ENCODE measurements at places on chromosomes 11 and 22.
A peak's percentile ranks its signal among the peaks of the same experiment; 100 is the strongest.

GRCh38 chr11:45285250-45285828 lies 802 bp downstream of the SYT13 start:
- DNase-seq: no peak

GRCh38 chr11:112963368-112963955 lies 2.2 kb downstream of the NCAM1 start:
- DNase-seq: no peak

DNA sequence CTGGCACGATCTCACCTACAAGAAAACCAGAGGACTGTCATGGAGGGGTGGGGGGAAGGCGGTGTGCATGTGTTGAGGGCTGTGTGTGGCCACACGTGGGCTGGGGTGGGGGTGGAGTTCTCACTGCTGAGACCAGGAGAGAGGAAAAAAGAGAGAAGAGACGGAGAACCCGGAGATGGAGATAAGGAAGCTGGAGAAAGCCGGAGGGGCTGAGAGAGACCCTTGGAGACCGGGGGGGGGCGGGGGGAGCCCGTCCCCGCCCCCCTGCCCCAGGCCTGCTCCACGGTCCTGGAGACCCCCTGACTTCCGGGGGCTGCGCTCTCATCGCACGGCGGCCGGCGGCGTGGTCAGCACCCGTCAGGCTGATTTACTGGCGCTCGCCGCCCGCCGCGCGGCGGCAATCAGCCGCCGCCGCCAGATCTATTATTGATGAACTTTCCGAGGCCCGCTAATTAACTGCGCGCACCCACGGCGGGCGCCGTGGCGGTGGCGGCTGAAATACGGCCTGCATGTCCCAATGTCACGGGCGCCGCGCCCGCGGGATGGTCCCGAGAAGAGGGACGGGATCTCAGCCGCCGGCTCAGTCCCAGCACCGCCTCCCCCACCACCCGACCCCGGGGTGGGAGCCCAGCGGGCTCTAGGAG lies 187.4 kb downstream of the MN1 start:
- no peak for DNase-seq

- no peak for DNase-seq
Measured at GRCh38 chr11:10600570-10601248, 32.2 kb upstream of the LYVE1 start.

- no peak for DNase-seq
Measured at GRCh38 chr11:67997475-67997921, 6.4 kb downstream of the UNC93B1 start.

DNA sequence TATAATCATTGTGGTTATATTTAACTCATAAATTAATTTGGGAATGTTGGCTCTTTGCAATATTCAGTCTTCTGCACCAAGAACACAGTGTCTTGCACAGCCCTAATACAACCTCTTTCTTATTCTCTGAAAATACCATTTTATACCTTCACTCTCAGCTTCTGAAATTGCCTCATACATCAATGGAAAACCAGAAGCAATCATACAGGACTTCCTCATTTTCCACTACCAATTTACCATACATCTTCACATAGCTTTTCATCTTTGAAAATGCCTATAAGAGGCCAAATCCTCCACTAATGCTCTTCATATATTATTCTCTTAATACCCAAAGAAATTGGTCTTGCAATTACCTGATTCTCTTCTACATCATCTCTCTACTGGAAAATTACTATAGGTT lies 4.3 kb upstream of the OR2AG1 start:
- no peak for DNase-seq

DNA sequence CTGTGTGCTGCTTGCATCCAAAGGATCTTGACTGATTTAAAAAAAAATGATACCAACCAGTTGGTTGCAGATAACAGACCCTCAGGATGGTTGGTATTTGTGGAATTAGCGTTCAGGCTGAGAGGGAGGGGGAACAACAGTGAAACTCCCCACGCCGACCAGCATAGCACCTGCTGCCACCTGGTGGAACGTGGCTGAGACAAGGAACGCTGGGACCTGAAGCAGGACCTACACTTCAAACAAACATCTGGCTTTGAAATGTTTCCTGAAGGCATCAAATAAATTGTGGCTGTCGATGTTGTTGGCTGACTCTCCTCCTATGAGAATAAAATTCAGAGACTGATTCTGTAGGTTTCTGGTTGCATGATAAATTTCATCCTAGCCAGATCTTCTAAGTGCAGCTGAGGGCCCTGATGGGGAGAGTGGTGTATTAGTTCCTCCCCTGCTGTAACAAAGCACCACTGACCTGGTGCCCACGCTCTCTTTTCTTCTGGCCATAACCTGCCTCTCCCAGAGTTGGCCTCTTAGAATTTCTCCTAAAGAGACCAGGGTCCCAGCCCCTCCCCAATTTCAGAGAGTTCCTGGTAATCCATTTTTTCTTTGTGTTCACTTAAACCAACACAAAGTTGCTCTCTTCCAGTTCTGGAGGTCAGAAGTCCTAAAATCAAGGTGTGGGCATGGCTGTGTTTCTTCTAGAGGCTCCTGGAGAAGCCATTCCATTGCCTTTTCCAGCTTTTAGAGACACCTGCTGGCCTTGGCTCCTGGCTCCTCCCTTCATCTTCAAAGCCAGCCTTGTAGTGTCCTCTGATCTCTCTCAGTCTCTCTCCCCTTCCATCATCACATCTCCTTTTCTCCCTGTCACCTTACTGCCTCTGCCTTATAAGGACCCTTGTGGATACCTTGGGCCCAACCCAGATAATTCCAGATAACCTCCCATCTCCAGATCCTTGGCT lies 17.3 kb downstream of the APOL2 start:
- no peak for DNase-seq

- DNase-seq: no peak
Measured at GRCh38 chr11:68372114-68372513, 59.7 kb downstream of the LRP5 start.

- DNase-seq: no peak
Measured at GRCh38 chr11:12862696-12863469, 146.2 kb upstream of the RASSF10 start.

- DNase-seq: no peak
Measured at GRCh38 chr11:119193001-119193400, 7.7 kb downstream of the NHERF4 start.

GRCh38 chr22:40919446-40919845 lies 31.7 kb upstream of the RBX1 start:
- DNase-seq: no peak

GRCh38 chr11:45180179-45180847 lies 33.9 kb downstream of the PRDM11 start:
- DNase-seq: no peak

- no peak for DNase-seq
Measured at GRCh38 chr22:36497910-36498665, 8.8 kb downstream of the FOXRED2 start.

DNA sequence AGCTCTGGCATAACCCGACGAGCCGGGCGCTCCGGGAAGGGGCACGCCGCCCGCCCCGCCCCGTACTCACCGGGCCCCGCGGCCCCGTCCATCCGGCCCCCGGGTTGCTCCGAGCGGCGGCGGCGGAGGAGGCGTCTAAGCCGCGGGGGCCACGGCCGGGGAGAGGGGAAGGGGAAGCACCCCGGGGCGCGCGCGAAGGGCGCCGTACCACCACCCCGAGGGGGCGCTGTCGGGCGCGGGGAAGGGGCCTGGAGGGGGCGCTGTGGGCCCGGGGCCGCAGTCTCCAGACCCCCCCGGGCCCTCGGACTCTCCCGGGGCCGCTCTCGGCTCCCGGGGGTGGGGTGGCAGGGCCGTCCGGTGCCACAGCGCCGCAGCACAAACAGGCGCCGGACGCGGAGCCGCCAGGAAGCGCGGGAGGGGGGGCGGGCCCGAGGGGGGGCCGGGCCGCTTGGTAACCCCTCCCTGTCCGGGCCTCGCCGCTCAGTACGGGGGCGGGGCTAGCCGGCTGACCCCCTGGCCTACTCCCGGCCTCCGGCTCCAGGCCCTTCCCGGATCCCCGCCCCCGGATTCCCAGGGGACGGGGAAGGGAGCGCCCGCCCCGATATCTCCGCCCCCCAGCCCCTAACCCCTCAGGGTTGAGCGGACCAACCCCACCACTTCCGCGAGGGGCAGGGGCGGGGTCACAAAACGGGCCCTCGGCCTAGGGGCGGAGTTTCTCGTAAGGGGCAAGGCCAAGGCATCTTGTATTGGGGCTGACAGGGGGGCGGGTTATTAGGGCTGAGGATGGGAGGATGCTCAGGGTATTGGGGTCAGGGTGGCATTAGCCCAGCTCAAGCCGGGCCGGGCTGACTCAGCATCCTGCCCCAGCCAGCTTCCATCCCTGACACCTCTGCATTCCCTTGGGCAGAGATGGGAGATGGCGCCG lies at the start of the genes EML3 and ROM1:
EML3 (minus strand) TSS at position 410 of the 925 bp plus-strand sequence; CDS start at position 92, 318 bp downstream.
ROM1 (plus strand) TSS at position 892 of the 925 bp plus-strand sequence; CDS start at position 917, 25 bp downstream.
- peak; percentile 78 for DNase-seq

- no peak for DNase-seq
Measured at GRCh38 chr11:125594958-125595357, 2.3 kb downstream of the STT3A start.

DNA sequence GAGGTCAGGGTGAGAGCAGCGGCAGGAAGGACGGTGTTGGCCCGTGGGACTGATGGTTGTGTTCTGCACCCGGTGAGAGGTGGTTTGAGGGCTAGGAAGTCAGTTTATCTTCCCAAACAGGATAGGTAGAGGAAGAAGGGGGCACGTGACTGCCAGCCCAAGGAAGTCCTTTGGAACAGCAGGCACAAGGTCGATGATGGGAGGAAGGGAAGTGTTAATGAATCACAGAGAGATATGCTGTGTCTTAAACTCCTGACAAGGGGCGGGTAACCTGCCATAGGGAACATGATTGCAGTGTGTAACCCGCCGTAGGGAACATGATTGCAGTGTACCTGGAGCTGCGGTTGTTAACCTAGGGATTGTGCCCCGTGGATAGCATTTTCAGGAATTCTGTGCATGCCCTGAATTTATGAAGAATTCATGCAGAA lies 49.0 kb downstream of the PRR5L start:
- DNase-seq: no peak
